ENCODE measurements at places on chromosomes 6 and 20. TPM values are rescaled to one million over a fixed set of nuclear protein-coding genes. Genes with fewer than 3 reads are reported as not detected.

DNA sequence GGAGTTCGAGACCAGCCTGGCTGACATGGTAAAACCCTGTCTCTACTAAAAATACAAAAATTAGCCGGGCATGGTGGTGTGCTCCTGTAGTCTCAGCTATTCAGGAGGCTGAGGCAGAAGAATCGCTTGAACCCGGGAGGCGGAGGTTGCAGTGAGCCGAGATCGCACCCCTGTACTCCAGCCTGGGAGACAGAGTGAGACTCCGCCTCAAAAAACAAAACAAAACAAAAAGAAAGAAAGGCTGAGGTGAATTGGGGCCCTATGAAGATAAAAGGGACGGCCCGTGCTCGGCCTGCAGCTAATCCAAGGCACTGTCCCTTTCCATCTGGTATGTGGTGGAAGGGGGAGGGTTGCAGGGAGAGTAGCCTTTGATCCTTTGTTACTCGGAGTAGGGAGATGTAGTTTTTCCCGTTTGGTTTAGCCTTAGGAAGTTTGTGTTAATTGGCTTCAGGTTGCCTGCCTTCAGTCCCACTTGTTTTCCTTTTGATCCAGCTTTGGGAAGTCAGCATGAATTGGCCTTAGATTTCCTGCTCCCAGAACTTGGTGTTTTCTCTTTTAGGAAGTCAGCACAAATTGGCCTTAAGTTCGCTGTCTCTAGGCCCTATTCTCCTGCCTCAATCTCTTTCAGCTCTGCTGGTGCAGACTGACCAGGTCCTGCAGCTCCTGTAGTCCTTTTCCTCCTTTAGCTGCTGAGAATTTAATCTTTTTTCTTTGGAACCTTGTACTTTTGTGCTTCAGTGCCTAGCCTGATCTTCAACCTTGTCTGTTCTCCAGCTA is 36.1 kb upstream of the PAQR8 start:
- DNase-seq, result no peak

GRCh38 chr6:6654599-6655575 is 66.4 kb downstream of the LY86 start:
- no peak for DNase-seq

- no peak for DNase-seq
Measured at GRCh38 chr6:79718509-79719247, 87.5 kb downstream of the SH3BGRL2 start.

DNA sequence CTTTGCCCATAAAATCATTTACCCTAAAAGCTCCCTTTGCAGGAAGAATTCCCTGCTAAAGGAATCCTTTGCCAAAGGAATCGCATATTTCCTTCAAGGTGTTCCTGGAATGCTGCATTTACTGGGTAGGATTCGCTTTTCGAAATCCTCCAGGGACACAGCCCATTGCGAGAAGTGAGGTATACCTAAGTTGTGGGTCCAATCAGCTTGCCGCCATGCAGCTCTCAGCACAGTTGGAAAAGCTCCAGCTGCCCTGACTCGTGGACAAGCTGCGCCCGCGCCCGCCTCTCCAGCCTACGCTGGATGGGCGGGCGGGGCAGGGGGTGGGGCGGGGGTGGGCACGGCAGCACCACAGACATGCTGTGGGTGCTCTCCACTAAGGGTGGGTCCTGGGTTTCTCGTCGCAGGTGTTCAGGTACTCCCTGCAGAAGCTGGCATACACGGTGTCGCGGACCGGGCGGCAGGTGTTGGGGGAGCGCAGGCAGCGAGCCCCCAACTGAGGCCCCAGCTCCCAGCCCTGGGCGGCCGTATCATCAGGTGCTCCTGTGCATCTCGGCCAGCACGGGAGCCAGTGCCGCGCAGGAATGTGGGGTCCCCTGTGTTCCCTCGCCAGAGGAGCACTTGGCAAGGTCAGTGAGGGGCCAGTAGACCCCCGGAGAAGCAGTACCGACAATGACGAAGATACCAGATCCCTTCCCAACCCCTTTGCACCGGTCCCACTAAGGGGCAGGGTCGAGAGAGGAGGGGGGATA is 1.4 kb downstream of the NNAT start:
- no peak for DNase-seq

- DNase-seq, result peak; percentile 63
Measured at GRCh38 chr20:219290-220115, 7.6 kb upstream of the DEFB129 start.

DNA sequence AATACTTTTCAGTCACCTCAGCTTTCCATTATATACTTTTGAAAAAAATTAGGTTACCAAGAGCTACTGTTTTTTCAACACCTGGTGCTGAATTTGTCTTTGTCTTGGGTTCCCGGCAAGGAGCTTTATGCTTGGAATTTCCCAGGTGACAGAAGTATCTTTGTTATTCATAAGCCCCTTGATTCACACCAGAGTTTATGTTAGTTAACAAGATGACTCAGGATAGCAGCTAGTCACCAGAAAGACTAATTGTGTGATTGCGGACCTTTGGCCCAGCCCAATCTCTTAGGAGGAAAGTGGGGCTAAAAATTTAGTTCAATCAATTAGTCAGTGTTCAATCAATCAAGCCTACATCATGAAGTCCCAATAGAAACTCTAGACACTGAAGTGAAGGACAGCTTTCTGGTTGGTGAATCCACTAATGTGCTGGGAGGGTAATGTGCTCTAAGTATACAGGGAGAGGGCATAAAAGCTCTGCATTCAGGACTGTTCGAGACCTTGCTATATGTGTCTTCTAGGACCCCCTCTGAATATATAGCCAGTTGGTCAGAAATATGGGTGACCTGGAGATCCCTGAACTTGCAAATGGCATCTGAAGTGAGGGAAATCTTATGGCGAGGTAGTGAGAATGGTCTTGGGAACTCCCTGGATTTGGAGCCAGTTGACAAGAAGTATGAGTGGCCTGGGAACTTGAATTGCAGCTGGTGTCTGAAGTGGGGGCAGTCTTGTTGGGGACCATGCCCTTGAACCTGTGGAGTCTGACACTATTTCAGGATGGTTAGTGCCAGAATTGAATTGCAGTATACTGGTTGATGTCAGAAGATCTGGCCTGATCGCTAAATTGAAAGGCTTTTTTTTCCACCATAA is 16.2 kb downstream of the TMEM30A start:
- peak; percentile 18 for DNase-seq

DNA sequence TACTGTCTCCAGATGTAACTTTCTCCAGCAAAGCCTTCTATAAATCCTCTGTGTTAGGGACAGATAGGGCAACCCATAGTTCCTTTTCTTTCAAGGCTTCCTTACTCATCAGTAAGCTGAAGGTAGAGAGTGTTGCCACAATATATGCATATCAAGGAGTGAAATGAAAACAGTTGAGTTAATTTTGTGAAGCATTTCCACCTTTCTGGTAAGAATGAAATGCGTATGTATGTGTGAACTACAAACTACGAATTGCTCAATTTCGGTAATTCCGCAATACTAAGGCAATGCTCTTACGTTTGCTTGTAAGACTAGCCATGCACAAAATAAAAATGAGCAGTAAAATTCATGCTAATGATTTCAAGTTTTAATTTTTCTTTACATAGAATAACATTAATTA is 61.2 kb upstream of the HBS1L start:
- no peak for DNase-seq

GRCh38 chr6:18302561-18303439 is 38.5 kb upstream of the DEK start:
- peak; percentile 19 for DNase-seq

- DNase-seq, result no peak
Measured at GRCh38 chr6:150282806-150283205, 86.0 kb upstream of the IYD start.

GRCh38 chr20:35474303-35474871 is 19.0 kb downstream of the CEP250 start:
- DNase-seq, result no peak

GRCh38 chr6:42520786-42521607 is 42.8 kb upstream of the UBR2 start:
- peak; percentile 92 for DNase-seq

- DNase-seq, result no peak
Measured at GRCh38 chr6:35385457-35386202, 43.3 kb downstream of the PPARD start.

DNA sequence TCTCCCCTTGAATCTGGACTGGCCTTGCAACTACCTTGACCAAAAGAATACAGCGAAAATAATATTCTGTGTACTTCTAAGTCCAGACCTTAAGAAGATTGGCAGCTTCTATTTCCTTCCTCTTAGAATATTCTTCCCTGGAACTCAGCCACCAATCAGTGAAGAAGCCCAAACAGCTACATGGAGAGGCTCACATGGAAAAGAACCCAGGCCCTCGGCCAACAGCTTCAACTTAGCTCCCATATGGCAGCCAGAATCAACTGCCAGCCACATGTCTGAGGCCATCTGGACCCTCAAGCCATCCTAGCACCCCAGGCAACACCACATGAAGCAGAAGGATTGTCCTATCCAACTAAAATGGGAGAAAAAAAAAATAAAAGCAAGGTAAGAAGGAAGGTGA is 178.8 kb downstream of the IBTK start:
- DNase-seq, result no peak

DNA sequence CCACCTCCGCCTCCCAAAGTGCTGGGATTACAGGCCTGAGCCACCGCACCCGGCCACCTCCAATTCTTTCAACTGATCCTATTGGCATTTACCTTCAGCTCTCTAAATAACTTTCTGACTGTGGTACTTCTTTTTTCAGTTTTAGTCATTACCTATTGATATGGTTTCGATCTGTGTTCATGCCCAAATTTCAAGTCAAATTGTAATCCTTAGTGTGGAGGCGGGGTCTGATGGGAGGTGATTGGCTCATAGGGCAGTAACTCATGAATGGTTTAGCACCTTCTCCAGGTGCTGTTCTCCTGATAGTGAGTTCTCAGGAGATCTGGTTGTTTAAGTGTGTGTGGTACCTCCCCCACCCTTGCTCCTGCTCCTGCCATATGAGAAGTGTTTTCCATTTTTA is 140.9 kb downstream of the LPA start:
- no peak for DNase-seq

DNA sequence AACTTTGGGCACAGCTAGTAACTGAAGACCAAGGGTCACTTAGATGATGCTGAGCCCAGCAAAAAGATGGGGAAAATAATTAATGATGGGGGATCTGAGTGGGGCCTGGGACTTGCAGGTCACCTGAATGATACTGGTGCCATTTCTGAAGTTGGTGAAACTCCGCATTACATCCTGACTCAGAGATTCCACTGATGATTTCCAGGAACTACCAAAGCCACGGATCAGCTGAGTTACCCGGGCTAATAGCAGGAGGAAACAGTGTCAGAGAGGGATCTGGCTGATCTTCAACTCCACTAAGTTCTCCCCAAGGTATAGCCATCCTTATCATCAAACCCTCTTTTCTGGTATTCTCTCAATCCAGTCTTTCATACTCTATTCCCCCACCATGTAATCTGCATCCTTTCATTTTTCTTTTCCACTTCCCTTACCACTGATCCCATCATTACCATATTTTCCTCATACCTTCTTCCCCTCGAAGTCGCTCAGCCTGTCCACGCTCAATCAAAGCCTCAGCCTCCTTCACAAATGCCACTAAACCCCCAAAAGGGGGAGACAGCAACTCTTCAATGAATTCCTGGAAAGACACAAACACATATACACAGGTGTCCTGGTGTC is 20.2 kb downstream of the VPS52 start:
- DNase-seq, result no peak

- DNase-seq, result no peak
Measured at GRCh38 chr6:68159433-68159832, 475.6 kb upstream of the ADGRB3 start.

DNA sequence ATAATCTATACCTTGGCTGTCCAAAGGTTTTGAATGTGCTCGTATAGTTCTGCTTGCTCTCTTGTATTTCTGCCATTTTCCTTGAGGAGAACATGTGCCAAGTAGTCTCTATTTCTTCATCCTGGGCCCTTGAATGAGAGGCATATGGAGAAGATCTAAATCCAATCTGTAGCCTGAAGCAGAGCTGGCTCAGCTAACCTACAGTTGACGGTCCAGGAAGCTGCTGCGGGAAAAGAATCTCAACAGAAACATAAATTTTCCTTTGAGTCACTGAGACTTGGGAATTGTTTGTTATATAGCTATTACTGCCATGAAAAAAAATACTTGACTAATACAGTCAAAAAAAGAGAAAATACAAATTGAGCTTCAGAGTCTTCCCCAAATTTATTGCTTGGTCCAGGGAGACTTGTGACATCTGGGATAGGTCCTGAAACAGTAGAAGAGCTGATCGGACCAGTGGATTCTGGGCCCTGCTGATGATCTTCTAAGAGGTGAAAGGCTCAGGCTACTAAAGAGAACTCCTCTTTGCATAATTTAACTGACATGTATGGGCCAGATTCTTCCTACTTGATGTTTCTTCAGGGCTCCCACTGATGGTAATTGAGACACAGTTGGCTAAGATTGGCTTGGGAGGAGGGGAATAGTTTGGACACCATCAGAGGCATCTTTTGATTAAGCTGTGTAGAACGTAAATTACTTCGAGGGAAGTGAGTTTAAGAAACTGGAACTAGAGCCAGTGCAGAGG is 29.9 kb upstream of the PLCB4 start:
- no peak for DNase-seq

DNA sequence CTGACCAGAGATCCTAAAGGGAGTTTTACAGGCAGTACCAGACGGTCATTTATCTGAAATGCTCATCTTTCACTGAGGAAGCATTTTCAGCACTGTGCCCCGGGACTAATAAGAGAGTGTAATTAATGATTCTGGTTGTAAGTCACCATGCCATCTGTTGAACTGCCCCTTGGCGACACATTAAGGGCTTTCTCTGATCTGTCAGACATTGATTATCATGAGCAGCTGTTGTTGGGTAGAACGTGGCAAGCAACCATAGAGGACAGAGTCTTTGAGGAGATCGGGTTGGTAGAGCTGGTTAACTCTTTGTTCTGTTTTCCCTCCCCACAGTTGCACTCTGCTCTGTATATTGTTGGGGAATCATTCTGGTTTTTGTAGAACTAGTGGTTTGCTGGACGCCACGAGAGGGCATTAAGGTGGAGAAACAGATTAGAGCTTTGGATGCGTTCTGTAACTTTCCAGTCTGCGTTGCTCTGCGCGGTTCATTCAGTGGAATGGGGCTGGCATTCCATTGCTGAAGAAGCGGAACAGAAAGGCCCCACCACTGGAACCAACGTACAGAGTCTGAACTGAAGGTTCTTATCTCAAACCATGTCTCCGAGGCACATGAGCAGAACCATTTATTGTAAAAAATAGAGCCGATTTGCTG is 34.3 kb downstream of the RPRD1B start:
- DNase-seq, result no peak

GRCh38 chr6:157683707-157684106 is 139.3 kb upstream of the SNX9 start:
- no peak for DNase-seq

GRCh38 chr6:41278699-41279405 is 7.6 kb downstream of the TREM1 start:
- peak; percentile 60 for DNase-seq

The KIF6 gene
- not detected for total RNA-seq

The LGSN gene
- not detected for total RNA-seq

The SCUBE3 gene
- 2.4 TPM for total RNA-seq

The TTK gene
- total RNA-seq, result 39.0 TPM

The DST gene
- total RNA-seq, result 81.5 TPM

The ABHD16B gene
- not detected for total RNA-seq
